Esophagus muscularis mucosa (tissue), 4 donors: ENCODE measurements at places on chromosomes 1 and 21. TPM values are rescaled to one million over a fixed set of nuclear protein-coding genes. Genes with fewer than 3 reads are reported as not detected.

AIRE gene
- not detected for total RNA-seq

CD247 gene
- 0.26 TPM for total RNA-seq

S100A12 gene
- total RNA-seq, result not detected

CRNN gene
- 3.7 TPM for total RNA-seq

ODF2L gene
- 18.7 TPM for total RNA-seq

RLF gene
- total RNA-seq, result 23.7 TPM

C1orf94 gene
- total RNA-seq, result not detected

BEST4 gene
- not detected for total RNA-seq

AK5 gene
- 1.7 TPM for total RNA-seq

MR1 gene
- total RNA-seq, result 10.8 TPM

HEYL gene
- 5.6 TPM for total RNA-seq

NUP210L gene
- total RNA-seq, result not detected

NPR1 gene
- total RNA-seq, result 67.1 TPM

FMO2 gene
- total RNA-seq, result 41.1 TPM

TMEM81 gene
- 0.99 TPM for total RNA-seq

TMEM200B gene
- total RNA-seq, result 36.4 TPM

PRRX1 gene
- 26.9 TPM for total RNA-seq

RGS13 gene
- total RNA-seq, result 4.3 TPM

CZIB gene
- 70.6 TPM for total RNA-seq

MYCL gene
- 0.50 TPM for total RNA-seq

CASQ2 gene
- total RNA-seq, result 95.6 TPM

PEAR1 gene
- total RNA-seq, result 12.6 TPM

DCST2 gene
- not detected for total RNA-seq

LCA5L gene
- 1.9 TPM for total RNA-seq

PODN gene
- 78.6 TPM for total RNA-seq

VASH2 gene
- total RNA-seq, result 8.3 TPM

SYNJ1 gene
- total RNA-seq, result 8.7 TPM

ABCG1 gene
- 23.9 TPM for total RNA-seq

FAM167B gene
- 5.6 TPM for total RNA-seq

RGS18 gene
- 0.83 TPM for total RNA-seq

PTGER3 gene
- 5.4 TPM for total RNA-seq

TRIM58 gene
- 0.86 TPM for total RNA-seq

FBLIM1 gene
- 94.5 TPM for total RNA-seq

C8B gene
- total RNA-seq, result not detected

APCS gene
- total RNA-seq, result not detected

SPRR1B gene
- total RNA-seq, result not detected
